Hair follicle dermal papilla cell (primary cell): ENCODE measurements at places on chromosomes 1 and 21. TPM values are rescaled to one million over a fixed set of nuclear protein-coding genes. Genes with fewer than 3 reads are reported as not detected.

Gene FMO3
- total RNA-seq = 0.16 and 0.61 TPM in 2 replicates

Gene EXO5
- total RNA-seq = 10.7 and 11.0 TPM in 2 replicates

Gene GFI1
- total RNA-seq = under 0.01 TPM in 1 of 2 replicates, not detected in the other

Gene TSACC
- total RNA-seq = 0.36 TPM in 1 of 2 replicates, not detected in the other

Gene SLC25A34
- total RNA-seq = 0.49 and 0.65 TPM in 2 replicates

Gene SLC5A9
- not detected in 2 replicates for total RNA-seq

Gene CAMK1G
- 0.97 TPM in 1 of 2 replicates, not detected in the other for total RNA-seq

Gene PGM1
- total RNA-seq = 77.4 and 81.3 TPM in 2 replicates

Gene TRIM45
- 1.2 and 2.1 TPM in 2 replicates for total RNA-seq

Gene FCAMR
- total RNA-seq = not detected in 2 replicates

Gene KRTAP13-2
- not detected in 2 replicates for total RNA-seq

Gene TCHHL1
- not detected in 2 replicates for total RNA-seq
